Right cardiac atrium (tissue), 5 donors: ENCODE measurements at places on chromosomes 2 and 18. TPM values are rescaled to one million over a fixed set of nuclear protein-coding genes. Genes with fewer than 3 reads are reported as not detected.

DNA sequence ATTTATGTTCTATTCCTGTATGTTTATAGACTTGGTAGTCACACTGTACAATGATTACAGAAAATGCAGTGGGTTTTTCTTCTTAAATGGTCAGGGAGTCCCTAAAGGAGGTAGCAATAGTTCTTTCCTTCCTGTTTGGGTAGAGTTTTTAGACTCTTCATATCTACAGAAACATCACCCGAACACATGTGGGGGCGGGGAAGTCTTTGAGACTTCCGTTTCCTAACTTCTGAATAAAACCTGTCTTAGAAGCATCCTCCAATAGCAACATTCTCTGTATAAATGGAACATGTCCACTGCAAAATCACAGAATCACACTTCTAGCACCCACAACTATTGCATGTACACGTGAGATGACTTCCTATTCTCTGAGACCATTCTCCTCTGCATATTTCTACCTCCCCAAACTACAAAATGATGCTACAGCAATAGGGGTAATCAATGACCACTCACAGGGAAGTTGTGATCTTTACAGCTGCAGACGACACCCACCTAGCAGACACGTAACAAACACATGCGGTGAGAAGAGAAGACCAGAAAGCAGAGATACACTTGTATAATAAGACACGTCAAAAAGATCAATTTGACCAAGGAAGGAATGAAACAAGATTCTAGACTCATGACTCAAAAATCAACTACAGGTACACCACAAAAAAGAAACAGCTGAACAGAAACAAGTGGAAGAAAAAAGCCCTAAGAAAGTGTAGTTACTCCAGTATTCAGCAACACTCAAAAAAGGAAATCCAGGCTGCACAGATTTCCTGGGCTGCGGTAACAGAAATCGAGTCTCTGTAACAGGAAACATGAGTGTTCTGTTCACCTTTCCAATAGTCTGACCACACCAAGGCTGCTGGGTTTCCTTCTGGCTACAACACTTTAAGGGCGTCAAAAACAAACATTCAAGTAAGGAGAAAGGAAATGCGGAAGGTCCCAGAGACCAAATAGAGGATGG is 120.4 kb downstream of the ZNF516 start:
- DNase-seq = no peak

The LIPG gene
- total RNA-seq = 0.11 TPM

The LANCL1 gene
- 46.6 TPM for total RNA-seq

DNA sequence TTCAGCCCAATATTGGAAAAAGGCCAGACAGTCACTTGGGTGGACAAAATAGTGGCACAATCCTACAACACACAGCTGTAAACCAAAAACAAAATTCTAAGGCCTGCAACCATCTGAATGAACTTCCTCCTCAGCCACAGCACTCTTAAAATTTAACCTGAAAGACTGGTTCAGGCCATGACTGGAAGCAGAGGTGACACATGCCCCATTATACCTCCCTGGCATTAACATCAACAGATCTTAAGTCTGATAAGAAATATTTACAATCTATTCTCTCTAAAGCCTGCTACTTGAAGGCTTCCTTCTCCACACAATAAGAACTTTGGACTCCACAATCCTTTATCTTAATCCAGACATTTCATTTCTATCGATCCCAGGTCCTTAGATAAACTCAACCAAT is 192.4 kb upstream of the LRP1B start:
- no peak for DNase-seq

DNA sequence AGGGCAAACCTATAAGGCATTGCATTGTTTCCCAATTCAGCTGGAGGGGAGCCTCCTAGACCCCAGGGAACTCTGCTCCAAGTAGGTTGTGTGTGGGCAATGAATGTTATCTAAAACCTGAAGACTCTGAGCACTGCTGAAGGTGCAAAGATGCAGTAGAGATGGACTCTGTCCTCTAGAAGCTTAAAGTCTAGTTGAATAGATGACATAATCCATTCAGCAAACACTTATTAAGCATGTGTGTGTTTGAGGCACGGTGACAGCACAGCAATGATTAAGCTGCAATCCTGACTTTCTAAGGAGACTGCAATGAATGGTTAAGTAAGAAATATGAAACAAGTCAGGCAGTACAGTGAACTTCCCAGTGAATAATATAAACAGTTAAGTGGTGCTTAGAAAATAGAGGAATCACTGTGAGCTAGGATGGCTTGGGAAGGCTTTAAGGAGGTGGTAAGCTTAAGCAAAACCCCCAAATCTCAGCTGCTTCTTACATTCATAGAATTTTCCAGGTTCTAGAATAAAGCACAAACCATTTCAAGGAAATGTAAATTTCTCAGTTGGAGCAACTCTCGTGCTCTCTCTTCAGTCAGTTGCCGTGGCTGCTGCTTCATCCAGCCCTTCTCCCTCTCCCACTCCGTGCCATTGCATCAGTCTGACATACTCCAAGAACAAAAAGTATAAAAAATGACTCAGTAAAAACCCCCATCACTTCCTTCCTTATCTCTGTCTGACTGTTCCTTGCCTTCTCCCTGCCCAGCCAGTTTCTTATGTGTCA is 19.1 kb downstream of the MXD1 start:
- DNase-seq = no peak

The ABHD1 gene
- total RNA-seq = 2.9 TPM

GRCh38 chr2:5854797-5855196 is 162.6 kb downstream of the SOX11 start:
- no peak for DNase-seq

The SPHKAP gene
- total RNA-seq = 39.1 TPM

DNA sequence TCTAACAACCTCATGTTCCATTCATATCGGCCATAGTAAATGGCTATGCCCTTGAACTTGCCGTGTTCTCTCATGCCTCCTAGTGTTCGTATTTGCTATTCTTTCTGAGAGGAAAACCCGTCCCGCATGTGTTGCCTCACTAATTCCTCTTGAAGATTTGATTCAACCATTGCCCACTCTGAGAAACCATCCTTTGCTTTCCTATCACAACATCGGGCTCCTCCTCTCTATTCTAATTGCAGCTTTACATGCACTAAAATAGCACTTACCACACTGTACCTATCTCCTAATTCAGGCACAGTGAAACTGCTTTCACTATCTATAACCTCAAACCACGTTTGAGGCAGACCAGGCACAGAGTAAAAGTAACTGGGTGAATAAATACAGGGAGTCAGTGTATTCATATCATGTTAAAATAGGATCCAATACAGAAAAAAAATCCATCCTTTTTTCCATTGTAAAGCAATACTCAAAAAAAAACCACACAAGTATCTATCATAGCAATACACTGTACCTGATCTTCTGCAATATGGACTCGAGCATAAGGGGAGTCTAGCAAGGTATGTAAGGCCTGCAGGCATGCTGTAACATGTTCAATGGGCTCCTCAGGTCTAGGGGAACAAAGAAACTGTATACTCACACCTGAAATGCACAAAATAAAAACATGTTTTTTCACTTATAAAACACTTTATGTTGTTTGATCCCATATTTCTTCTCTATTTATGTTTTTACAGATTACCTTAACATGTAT is 39.0 kb upstream of the STRN start:
- DNase-seq = no peak

DNA sequence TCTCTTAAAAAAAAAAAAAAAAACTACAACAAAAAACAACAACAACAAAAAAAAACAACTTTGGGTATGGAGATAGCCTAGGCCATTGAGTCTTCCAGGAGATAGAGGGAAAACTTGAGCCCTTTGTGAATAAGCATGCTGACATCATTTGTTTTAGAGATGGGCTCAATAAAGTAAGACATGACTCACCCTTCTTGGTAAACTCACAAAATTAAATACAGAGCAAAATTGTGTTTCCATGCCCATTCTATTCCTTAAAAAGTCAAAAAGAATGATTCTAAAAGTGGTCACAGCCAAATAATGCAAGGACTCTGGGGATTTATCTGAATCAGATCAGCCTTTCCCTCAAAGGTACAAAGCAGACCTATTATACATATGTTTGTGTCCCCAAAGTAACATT is 117.4 kb downstream of the ETAA1 start:
- no peak for DNase-seq

The MPHOSPH10 gene
- 22.1 TPM for total RNA-seq

DNA sequence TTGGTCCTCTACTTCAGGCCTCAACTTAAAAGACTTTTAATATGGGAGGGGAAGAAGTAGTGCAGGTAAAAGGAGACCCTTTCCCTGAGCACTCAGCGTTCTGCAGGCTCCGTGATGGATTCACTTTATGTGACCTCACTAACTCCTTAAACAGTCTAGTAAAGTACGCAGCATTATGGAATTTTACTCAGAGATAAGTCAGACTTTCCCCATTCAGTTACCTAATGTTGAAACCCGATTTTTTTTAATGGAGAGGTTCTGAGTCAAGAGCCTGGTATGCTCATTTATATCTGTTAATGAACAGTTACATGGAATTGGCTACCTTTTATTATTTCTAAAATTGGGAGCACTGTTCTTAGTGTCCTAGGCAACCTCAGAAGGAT is 34.1 kb downstream of the RASGRP3 start:
- DNase-seq = no peak

DNA sequence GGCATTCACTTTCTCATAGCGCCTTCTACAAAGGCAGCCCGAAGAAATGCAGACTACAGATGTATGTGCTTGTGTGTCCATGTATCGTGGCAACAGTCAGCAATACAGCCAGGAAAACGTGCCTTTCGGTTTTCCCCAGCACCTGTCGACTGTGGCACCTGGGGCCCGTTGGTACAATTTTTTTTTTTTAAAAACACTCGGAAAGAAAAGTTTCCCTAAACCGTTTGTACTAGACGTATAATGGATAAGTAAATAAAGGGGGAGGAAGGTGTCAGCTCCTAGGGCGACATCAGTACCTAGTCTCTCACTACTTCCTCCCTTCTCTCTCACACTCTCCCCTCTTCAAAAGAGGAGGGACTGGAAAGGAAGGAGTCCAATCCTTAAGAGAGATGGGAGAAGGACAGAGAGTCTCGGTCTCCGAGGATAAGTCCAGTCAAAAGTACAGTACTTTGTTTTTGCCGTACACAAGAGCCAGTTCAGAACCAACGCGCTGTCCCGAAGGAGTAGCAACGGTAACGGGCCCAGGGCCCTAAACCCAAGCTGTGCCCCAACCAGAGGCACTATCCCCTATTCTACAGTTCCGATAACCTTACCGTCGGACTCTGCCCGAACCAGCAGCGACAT is 759 bp downstream of the PPP4R3B start:
- no peak for DNase-seq

GRCh38 chr18:80191907-80192652 is 55.2 kb downstream of the PARD6G start:
- no peak for DNase-seq

GRCh38 chr2:38728694-38729093 is 22.5 kb downstream of the SRSF7 start:
- DNase-seq = no peak

GRCh38 chr2:6940820-6941219 is 23.6 kb downstream of the RNF144A start:
- no peak for DNase-seq

The TMEM17 gene
- total RNA-seq = 1.8 TPM

The EEF1B2 gene
- 305 TPM for total RNA-seq

GRCh38 chr2:71459084-71459431 is 5.7 kb downstream of the DYSF start:
- no peak for DNase-seq

DNA sequence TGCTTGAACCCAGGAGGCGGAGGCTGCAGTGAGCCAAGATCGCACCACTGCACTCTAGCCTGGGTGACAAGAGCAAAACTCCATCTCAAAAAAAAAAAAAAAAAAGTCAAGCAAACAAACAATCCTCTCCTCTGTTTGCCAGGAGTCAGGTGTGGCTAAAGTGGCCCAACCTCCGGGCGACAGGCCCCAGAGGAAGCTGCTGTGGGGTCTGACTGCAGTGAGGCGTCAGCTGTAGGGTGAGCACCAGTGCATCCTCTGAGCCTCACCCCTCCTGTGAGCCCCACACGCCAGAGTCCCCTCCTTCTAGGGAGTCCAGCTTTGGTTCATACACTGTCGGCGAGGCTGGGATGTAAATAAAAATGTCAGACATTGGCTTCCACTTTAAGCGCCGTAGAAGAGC is 76.5 kb upstream of the HS6ST1 start:
- no peak for DNase-seq
